ENCODE measurements at places on chromosomes 2 and 18. TPM values are rescaled to one million over a fixed set of nuclear protein-coding genes. Genes with fewer than 3 reads are reported as not detected.

- H3K27ac ChIP-seq: no peak overlapping the region
- no peaks in the 10 kb centered on the region for H3K4me1 ChIP-seq
- H3K27me3 ChIP-seq: no peaks in the 10 kb centered on the region
- no peak for DNase-seq
- peaks cover 21% of the 10 kb centered on the region for H3K36me3 ChIP-seq
- no peak overlapping the region for H3K4me3 ChIP-seq
Measured at GRCh38 chr2:25797620-25798488, 80.4 kb downstream of the ASXL2 start.

- H3K27ac ChIP-seq: no peak overlapping the region
- H3K4me1 ChIP-seq: no peaks in the 10 kb centered on the region
- no peak overlapping the region for H3K4me3 ChIP-seq
- DNase-seq: no peak
Measured at GRCh38 chr2:62248226-62248625, 52.3 kb downstream of the B3GNT2 start.

DNA sequence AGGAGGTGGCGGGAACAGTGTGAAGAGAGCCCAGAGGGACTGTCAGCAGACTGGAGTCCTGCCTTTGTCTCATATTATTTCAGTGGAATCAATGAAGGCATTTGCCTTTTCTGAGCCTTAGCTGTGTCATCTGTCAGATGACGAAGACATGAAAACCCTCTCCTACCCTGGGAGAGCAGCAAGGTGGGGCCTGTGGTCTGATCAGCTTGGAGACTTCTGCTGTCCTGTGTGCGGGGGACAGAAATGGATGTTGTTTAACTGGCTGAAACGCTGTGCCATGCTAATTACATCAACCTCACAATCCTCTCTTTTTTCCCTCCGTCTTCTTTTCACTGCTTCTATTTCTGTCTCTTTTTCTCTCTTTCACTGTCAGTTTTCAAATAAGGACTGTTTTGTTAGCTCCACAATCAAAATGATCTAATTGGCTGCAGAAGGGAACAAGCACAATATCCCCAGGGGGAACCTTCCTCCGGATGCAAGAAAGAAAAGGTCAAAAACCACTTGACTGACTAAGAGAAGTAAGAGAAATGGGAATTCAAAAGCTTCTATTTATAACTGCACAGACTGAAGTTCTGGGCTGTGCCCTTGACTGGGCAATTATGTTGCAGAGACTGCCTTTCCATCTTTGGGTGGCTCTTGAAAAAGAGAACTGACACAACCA lies 340.1 kb downstream of the CLIP4 start:
- no peak overlapping the region for H3K4me3 ChIP-seq
- H3K27me3 ChIP-seq: no peaks in the 10 kb centered on the region
- DNase-seq: no peak
- no peaks in the 10 kb centered on the region for H3K36me3 ChIP-seq

The RBKS gene
- total RNA-seq: 2.3 TPM

DNA sequence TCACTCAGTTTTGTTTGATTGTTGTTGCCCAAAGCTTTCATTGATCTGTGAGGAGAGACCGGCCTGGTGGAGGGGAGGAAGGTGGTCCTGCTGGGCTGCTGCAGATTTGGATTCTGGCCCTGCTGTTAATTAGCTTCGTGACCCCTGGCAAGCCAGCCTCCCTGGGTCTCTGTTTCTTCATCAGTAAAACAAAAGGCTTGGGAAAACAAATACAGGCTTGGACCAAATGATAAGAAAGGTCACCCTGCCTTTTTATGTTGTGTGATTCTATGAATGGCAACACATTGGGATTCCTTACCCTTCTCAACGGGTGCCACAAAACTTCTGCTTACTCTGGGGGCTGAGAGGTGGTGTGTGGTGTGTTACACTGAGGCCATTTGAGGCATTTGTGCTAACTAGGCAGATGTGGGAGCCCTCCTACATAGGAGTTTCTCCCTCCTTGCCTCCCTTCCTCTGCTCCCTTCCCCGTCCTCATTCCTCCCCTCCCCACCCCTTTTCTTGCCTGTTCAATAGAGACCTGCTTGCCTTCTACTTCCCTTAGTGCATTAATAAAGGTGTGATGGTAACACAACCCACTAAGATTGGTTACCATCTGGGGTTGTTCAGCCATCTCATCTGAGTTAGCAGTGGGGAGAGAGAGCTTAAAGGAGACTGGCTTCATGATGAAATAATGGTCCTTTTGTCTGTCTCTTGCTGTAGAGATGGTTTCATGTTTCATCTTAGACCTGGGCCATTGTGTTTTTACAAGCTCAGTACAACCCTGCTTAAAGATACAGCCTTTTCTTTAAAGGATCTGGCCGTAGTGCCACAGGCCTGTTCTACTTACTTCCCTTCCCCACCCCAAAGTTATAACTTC lies 96.2 kb downstream of the TANC1 start:
- no peaks in the 10 kb centered on the region for H3K36me3 ChIP-seq
- peaks cover 7% of the 10 kb centered on the region for H3K4me1 ChIP-seq
- DNase-seq: no peak
